ENCODE measurements at places on chromosomes 1 and 21. TPM values are rescaled to one million over a fixed set of nuclear protein-coding genes. Genes with fewer than 3 reads are reported as not detected.
A peak's percentile ranks its signal among the peaks of the same experiment; 100 is the strongest.

GRCh38 chr1:34714386-34714785, 40.5 kb upstream of the GJB5 start:
- no peak for DNase-seq

DNA sequence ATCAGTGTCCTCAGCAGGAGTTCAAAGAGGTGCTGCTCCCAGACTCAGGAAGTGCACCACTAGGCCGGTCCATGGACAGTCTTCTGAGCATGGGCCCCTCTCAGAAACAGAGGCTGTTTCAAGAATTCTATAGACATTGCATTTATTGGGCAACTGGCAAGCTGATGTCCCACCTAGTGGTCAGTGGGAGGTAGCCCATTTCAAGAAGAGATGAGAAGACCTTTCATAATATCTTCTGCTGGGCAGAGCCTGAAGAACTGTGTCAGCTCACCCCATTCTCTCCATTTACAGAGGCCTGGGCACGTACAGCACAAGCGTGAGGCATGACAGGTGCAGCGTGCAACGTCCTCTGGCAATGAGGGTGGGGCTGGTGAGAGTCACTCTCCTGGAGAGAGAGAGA, 216.0 kb downstream of the DYRK1A start:
- peak; percentile 17 for DNase-seq

GRCh38 chr1:232509570-232509969, 120.4 kb downstream of the SIPA1L2 start:
- DNase-seq = no peak

Gene TFF3
- 2,641 TPM for total RNA-seq

Gene HSD3B2
- 14.7 TPM for total RNA-seq

DNA sequence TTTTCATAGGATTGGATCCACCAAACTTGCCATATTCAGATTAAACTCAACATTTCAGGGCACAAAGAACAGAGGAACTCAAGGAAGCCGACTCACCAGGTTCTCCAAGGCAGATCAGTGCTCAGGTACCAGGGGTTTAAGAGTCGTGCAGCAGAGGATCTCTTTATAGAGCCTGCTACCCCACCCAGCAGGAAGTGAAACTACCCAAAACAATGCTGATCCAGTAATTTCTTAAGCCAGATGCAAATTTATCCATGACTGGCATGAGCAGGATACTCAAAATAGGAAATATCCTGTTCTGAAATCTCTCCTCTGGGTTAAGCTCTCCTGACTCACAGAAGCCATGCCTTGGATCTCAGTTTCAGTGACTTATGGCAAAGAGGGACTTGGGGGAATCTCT, at the start of gene SPRR2A:
Gene SPRR2A (minus strand): TSS at position 138 of the 400 bp plus-strand sequence. CDS start 777 bp downstream, outside the sequence.
- DNase-seq = no peak

Gene PLXNA2
- total RNA-seq = 127 TPM

Gene C2CD4D
- 0.51 TPM for total RNA-seq

DNA sequence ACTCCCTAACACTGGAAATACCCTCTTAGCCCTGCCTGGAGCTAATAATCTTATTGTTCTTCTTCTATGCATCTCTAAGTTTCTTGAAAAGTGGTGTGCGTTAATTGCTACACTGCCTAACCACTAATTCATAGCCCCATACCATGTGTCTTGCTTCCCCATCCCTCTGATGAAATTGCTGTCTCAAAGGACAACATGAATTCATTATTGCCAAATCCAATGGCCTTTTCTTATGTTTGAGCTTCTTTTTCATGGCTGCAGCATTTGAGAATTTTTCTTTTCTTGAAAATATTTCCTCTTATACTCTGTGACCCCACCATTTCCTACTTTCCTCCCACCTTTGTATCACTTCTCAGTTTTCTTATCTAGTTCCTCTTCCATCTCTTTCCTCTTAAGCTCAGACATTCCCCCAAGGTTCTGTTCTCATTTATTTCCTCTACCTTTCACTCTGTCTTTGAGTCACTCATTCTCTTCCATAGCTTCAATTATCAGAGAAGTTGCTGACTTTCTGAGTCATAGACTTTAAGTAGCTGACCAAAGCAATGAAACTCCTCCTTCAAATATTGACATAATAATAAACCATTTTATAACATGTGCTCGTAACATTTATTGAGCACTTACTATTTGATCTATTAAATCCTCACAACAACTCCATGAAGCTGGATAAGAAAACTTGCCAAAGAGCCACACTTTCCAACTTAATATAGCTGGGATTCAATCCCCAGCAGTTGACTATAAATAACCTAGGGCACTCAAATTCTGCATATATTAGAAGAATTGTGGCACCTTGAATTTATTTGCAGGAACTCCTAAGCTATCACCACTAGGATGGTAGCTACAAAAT, 35.5 kb upstream of the ATP6V1G3 start:
- no peak for DNase-seq

- no peak for DNase-seq
These were observed 37.1 kb upstream of the TRIM67 start for GRCh38 chr1:231124746-231125145.

- no peak for DNase-seq
These were observed 18.7 kb downstream of the MTF1 start for GRCh38 chr1:37840711-37841110.

DNA sequence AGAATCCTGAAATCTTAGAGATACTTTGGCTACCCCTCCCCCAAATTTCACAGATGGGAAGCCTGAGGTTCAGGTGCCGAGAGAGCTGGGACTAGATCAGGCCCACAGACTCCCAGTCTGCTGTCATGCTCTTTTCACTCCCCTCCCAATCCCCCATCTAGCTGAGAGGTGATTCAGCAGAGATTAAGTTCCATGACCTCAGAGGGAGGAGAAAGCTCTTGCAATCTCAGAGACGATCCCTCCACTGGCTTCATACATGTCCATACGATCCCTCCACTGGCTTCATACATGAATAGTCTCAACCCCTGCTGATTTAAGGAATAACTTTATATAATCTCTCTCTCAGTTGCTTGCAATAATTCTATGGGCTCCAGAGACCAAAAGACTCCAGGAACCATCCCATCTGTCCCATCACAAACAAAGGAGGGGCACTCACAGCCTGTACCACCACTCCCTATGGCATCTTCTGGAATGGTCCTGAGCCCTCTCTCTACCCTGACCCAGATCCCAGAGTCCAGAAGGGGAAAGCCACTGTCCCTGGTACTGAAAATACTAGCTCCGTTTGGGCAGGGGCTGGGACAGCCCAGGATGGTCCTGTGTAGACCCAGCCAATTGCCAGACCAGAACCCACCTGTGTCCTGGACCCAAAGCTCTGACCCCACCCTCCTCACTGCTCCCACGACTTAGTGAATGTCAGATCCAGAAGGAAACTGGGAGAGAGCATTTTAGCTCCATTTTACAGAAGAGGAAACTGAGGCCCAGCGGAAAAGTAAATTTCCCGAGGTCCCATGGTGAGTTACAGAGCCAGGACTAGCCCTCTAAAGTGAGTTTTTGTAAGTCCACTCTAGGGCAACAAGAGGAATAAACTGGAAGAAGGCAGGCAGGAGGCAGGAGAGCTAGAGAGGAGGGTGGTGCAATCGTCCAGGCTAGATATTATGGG, 27.1 kb downstream of the RIMS3 start:
- no peak for DNase-seq

- DNase-seq = no peak
These were observed 53.8 kb upstream of the ZSWIM5 start for GRCh38 chr1:45260244-45260643.

DNA sequence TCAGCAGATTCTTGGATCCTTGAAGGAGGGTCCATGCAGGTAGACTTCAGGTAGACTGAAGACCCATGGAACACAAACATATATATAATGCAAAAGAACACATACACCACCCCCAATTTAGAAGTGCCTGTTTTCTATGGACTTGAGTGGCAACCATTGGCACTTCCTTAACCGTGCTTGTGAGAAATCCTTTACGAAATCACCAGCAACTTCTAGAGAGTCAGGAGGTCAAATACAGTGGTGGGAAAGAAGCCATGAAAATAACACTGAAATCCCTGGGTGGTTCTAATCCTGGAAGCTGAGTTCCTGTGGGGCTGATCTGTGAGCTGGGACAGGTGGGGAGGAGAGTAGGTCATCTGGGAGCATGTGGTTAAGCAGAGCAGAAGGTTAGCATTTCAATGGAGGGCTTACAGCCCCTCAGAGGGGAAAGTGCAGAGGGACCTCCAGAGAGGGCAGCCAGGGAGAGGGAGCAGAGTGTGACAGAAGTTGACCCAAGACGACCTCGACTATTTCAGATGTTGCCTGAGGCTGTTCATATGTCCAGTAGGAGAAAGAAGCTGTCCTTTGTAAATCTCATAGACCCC, 13.0 kb upstream of the IL10 start:
- DNase-seq = no peak

DNA sequence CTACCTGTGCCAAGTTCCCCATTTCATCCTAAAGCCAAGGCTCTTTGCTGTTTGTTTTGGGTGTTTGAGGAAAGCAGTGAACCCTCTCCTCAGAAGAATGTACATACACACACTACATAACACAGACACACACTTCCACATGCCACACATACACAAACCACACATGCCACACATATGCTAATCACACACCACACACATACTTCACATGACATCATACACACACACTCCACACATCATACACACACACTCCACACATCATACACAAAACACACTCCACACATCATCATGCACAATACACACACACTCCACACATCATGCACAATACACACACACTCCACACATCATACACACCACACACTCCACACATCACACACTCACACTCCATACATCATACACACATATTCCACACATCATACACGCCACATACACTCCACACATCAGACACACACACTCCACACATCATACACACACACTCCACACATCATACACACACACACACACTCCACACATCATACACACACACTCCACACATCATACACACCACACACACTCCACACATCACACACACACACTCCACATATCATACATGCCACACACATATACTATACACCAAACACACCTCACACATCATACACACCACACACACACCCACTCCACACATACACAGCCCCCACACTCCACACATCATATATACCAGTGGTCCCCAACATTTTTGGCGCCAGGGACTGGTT, 22.7 kb upstream of the ZNF436 start:
- DNase-seq = no peak

DNA sequence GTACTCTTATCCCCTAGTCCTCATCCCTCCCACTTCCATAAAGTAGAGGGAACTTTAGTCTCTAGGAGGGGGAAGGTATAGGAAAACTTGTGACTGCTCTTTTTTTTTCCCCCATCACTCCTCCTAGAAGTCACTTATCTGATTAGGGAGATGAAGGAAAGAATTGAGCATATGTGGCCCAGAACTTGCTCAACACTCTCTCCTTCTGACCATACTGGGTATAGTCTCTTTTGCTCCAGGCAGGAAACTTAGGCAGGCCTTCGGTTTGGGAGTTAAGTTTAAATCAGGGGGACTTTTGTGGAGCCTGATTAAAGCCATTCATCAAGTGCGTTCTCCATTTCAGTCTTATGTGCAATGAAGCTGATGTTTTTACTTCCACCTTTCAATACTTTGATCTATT, 5.8 kb downstream of the UBE2U start:
- no peak for DNase-seq
